ENCODE measurements at places on chromosomes 11 and 22. TPM values are rescaled to one million over a fixed set of nuclear protein-coding genes. Genes with fewer than 3 reads are reported as not detected.

Gene NXPE1
- total RNA-seq, result not detected

Gene MPZL2
- 1.8 TPM for total RNA-seq

Gene PRG3
- not detected for total RNA-seq

DNA sequence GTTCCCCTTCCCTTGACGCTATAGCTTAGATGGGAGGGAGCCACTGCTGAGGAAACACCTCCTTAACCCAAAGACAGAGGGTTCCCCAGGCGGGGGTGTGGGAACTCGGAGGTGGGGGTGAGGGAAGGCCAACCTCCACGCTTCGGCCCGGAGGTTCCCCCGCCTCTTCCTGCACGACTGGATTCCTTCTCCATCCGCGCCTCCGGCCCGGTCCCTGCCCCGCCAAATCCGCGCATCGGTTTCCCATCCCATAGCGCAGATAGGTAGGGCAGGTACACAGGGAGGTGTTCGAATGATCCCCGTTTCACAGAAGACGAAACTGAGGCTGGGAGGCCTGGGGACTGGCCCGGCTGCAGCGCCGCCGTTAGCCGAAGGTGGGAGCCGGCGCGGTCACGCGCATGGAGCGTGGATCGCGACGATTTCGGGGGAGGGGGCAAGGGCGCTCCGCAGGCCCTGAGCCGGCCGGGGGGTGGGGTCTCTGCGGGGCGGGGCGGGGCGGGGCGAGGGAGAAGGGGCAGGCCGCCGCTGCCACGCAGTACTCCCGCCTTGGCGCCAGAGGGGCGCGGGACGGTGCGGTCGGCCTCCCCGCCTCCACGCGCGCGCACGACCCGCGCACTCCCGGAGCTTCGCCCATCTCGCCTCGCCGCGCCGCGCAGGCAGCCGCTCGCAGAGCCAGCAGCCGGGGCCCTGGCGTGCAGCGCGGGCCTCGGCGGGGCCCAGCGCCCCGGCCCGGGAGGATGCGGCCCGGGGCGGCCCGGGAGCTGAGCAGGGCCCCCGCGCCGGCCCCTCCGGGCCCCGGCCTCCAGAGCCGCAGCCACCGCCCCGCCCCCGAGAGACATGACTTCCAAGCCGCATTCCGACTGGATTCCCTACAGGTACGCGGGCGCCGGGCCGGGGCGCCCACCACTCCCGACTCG is at the start of gene TUB:
TSS of gene TUB (plus strand) at position 538 of the 917 bp plus-strand sequence. CDS start at position 838, 300 bp downstream.
- H3K4me3 ChIP-seq, result peak within 1 kb of the TSS; percentile 41
- no peaks in the 10 kb centered on the region for H3K4me1 ChIP-seq
- DNase-seq, result no peak

- peaks cover 49% of the 10 kb centered on the region for H3K27me3 ChIP-seq
- no peak overlapping the region for H3K4me3 ChIP-seq
- H3K27ac ChIP-seq, result no peak overlapping the region
- H3K4me1 ChIP-seq, result no peaks in the 10 kb centered on the region
Observed at GRCh38 chr11:123282597-123282996, 87.5 kb upstream of the CLMP start.

- H3K4me3 ChIP-seq, result no peak overlapping the region
- no peaks in the 10 kb centered on the region for H3K27me3 ChIP-seq
- H3K36me3 ChIP-seq, result no peaks in the 10 kb centered on the region
- H3K4me1 ChIP-seq, result peaks cover 19% of the 10 kb centered on the region
Observed at GRCh38 chr11:20360650-20361049, 2.9 kb upstream of the HTATIP2 start.

DNA sequence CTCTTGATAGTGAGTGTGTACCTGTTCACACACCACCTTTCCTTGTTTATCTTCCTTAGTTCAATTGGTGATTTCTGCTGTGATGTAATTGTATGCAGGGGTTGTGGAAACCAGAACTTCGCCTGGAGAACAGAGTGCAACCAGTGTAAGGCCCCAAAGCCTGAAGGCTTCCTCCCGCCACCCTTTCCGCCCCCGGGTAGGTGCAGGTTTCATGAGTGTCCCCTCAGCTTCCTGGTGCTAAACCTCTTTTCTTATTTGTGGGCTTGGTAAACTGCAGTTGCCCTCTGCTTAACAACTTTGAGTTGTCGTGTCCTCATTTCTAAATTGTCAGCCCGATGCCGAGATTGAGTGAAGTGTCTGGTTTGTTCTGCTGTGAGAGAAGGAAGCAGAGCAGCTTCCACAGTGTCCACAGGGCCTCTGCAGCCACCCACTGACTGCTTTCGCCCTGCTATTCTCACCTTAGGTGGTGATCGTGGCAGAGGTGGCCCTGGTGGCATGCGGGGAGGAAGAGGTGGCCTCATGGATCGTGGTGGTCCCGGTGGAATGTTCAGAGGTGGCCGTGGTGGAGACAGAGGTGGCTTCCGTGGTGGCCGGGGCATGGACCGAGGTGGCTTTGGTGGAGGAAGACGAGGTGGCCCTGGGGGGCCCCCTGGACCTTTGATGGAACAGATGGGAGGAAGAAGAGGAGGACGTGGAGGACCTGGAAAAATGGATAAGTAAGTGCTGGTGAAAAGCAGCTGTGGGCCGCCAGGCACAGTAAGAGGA is 7.1 kb upstream of the GAS2L1 start:
- H3K27me3 ChIP-seq, result no peaks in the 10 kb centered on the region
- peaks cover 30% of the 10 kb centered on the region for H3K36me3 ChIP-seq
- no peak overlapping the region for H3K27ac ChIP-seq
- DNase-seq, result no peak
- peaks cover 7% of the 10 kb centered on the region for H3K4me1 ChIP-seq

DNA sequence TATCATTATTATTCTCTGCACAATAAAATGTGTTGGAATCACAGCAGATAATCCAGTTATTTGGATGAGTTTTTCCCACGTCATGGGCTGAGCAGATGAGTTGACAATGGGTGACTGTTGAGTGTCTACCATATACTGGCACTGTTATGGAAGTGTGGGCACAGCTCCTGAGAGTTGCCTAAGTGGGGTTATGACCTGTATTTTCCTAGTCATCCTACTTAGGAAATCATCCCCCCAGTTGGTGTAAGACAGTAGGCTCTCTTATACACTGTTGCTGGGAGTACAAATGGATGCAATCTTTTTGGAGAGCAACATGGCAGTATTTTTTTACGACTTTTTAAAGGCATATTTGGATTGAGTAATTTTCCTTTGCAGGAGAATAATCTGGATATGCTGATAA is 66.4 kb downstream of the TRAF6 start:
- no peak overlapping the region for H3K27ac ChIP-seq
- DNase-seq, result no peak
- peaks cover 6% of the 10 kb centered on the region for H3K27me3 ChIP-seq
- H3K4me3 ChIP-seq, result no peak overlapping the region
- no peaks in the 10 kb centered on the region for H3K36me3 ChIP-seq

- no peak overlapping the region for H3K4me3 ChIP-seq
- DNase-seq, result no peak
- no peaks in the 10 kb centered on the region for H3K36me3 ChIP-seq
- H3K27ac ChIP-seq, result no peak overlapping the region
- H3K4me1 ChIP-seq, result no peaks in the 10 kb centered on the region
Observed at GRCh38 chr22:49657275-49657973, 170.2 kb downstream of the BRD1 start.

All from Panc1 (cell line).